Activated CD8-positive, alpha-beta memory T cell treated with anti-CD3 and anti-CD28 coated beads, Interleukin-2, amount 50 U/mL, for 4 hours (primary cell): ENCODE measurements at places on chromosomes 2 and 18.
A peak's percentile ranks its signal among the peaks of the same experiment; 100 is the strongest.

- no peak for DNase-seq
Measured at GRCh38 chr2:134988994-134989605, 58.1 kb downstream of the MAP3K19 start.

- DNase-seq: no peak
Measured at GRCh38 chr2:20212459-20212870, 12.5 kb downstream of the SDC1 start.

DNA sequence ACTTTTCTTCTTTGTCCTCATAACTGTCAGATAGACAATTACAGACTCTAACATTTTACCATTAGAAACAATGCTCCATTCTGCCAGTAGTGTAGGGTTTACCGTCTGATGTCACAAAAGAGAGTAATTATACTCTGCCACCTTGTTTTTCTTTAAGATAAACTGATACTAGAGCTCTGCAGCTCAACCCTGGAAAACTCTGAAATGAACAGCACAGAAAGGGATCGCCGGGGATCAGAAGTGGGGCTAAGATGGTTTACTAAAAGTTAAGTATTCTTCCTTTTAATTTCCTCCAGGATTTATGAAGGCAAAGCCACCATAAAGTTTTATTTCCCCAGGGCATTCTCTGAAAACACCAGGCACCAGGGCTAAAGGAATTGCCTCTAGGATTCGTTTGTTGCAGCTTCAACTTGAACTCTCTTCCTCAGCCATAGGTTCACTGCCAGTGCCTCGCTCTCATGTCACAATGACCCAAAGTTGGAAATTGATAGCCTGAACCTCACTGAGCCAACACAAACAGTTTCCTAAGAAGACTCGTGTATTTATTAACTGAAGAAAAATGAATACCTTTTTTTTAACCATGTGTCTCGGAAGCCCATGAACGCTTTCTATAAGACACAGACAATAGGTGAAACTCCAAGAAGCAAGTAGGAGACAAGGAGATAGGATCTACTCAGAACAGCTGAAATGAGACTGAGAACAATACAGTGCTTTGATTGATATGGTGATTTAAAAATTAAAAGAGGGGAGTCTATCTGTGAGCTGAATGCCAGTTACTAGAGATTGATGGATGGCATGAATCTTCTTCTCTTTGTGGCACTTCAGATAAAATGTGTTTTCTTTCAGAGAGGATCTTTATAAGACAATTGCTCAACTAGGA lies 121.5 kb upstream of the SPATS2L start:
- DNase-seq: no peak

DNA sequence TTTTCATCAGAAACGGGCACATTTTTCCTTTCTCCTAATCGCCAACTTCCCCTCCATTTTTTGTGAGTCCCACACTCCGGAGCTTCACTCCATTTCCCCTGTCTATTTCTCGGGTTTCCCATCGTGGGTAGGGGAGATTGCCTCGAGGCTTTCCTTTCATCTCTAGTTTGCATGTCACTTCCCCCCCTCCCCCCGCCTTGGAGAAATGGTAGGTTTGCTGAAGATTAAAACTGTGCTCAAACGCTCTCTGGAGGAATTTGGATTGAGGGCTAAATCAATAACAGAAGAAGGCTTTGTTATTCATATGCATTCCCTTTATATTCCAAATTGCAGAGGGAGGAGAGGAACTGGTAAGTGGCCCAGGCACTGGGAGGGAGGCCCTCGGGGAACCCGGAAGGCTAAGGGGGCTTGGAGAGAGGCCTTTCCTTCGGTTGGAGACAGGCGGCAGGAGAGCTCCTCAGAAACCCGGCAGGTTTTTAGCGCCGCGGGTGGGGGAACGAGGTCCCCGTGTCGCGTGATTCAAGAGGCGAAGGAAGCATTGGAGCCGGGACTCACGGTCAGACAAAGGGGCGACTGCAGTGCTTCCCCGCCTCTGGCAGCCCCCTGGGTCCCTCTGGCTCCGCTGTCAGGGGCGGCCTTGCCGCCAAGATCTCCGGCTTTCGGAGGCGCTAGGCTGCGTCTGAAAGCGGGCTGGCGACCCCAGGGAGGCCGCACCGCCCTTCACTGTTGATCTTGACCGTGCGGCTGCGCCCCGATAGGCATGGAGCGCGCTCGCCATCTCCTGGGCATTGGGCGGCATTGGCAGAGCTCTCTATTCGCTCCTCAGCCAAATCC lies 2.4 kb upstream of the HOXD12 start:
- DNase-seq: peak; percentile 56

DNA sequence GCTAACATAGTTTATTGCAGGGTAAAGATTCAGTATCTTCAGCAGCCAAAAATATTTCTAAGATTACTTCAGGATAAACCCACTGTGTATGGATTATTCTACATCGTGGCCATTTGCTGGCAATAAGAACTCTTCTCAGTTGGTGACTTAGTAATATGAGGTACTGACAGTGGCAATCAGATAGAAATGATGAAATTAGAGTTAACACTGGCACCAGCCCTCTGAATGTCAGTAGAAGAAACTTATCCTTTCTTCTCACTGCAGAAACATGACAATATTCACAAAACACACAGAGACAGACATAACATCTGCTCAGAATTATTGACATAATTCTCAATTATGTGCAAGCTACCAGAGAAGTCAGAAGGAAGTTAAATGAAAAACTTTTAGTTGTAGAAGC lies 246.3 kb upstream of the COL3A1 start:
- DNase-seq: no peak
